ENCODE measurements at places on chromosomes 11 and 22.
A peak's percentile ranks its signal among the peaks of the same experiment; 100 is the strongest.

- DNase-seq = no peak
Observed at GRCh38 chr11:78834886-78835285, 260.2 kb upstream of the NARS2 start.

DNA sequence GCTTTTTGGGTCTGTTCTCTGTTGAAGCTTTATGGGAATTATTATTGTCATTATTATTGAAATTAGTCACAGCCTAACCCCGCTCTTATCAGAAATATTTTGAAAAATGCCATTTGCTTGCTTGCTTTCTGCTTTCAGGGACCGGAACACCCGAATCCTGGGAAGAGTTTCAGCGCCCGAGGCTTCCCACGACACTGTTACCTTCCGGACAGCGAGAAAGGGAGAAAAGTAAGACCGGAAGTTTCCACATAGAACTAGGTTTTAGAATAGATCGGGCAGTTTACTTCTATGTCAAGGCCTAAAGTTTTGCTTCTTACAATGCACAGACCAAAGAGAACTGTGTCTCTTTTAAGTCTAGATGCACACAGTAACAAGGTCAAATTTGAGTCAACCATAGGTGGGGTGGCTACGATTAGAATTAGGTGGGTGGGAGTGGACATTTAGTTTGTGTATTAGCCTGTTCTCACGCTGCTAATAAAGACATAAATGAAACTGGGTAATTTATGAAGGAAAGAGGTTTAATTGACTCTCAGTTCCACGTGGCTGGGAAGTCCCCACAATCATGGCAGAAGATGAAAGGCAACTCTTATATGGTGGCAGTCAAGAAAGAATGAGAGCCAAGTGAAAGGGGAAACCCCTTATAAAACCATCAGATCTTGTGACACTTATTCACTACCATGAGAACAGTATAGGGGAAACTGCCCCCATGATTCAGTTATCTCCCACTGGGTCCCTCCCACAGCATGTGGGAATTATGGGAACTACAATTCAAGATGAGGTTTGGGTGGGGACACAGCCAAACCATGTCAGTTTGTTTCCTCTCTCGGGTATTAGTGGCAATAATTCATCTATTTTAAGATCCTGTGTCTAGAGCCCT is 12.9 kb downstream of the MPEG1 start:
- peak; percentile 12 for DNase-seq

DNA sequence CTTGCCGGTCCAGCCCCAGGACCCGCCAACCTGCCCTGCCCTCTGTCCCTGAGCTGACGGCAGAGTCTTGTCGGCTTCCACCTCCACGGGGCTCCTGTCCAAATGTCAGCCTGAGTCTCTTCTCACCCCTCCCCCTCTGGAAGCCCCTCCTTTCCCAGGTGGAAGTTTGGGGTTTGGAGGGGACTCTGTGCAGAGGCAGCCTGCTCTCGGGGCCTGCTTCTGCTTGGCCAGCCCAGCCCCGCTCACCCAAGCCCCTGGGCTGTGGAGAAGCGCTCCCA is 31.0 kb downstream of the CTTN start:
- DNase-seq = no peak

DNA sequence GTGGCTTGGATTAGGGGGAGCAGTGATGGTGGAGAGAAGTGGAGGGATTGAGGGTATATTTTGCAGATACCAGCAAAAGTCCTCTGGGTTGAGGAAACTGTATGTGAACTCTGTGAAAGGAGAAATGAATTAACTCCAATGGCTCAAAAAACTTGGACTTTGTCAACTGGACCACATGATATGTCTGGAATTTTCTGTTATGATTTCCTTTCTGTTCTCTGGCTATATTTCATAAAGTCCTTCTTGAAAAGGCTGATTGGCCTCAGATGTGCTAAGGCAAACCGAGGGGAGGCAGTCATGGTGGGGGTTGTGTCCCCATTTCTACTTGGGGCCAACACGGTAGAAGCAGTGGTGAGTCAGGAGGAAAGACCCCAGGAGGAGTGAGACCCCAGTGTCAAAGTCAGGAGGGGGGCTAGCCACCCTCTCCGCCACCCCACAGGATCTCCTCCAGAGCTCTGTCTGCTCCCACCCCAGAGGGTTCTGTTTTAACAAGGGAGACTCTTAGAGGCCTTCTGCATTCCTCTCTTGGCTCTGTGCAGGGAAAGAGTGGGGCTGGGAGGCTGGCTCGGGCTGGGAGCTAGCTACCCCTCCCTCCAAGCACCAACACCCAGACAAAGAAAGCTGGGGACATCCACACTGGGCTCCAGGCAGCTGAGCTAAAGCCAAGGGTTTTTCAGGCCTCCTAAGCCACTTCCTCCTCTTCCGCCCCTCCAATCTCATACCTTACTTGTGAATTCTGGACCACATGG is 13.8 kb downstream of the CHRDL2 start:
- DNase-seq = no peak

DNA sequence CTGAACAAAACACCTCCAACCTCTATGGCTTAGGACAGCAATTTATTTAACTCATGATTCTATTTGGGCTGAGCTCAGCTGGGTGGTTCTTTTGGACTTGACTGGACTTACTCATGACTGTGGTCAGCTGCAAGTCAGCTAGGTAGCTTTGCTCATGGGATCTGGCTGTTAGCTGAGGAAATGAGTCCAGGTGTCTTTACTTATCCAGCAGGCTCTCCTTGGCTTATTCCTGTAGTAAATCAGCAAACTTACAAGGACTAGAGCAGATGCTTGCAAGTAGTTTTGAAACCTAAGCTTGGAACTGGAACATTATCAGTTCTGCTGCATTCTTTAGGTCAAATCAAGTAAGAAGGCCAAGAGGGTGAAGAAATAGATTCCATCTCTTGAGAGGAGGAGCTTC is 8.0 kb upstream of the HIKESHI start:
- DNase-seq = no peak

DNA sequence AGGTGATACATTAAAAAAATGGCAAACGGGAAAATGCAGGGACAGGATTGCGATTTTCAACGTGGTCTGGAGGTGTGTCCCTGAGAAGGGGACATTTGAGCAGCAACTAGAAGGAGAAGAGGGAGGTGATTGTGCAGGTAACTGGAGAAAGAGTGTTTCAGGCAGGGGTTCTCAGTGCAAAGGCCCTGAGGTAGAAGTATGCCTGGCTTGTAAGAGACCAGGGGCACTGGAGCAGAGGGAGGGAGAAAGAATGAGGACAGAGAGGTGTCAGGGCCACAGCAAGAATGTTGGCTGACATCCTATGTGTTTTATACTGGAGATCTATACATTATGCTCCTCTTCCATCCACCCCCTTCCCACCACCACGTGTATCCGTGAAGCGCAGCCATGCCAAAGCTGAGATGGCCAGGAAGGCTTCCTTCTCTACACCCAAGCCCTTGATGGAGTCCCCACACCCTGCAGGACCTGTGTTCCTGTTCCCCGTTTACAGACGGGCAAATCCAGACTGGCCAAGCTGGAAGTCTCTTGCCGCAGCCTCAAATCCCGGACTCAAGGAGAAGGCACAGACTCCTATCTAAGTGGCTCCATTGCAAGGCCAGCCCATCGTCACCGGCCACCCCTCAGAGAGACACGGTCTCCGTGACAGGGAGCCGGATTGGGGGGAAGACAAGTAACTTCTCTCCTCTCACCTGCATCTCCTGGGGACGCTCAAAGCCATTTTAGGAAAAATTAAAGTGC is 416.1 kb downstream of the MN1 start:
- DNase-seq = no peak

DNA sequence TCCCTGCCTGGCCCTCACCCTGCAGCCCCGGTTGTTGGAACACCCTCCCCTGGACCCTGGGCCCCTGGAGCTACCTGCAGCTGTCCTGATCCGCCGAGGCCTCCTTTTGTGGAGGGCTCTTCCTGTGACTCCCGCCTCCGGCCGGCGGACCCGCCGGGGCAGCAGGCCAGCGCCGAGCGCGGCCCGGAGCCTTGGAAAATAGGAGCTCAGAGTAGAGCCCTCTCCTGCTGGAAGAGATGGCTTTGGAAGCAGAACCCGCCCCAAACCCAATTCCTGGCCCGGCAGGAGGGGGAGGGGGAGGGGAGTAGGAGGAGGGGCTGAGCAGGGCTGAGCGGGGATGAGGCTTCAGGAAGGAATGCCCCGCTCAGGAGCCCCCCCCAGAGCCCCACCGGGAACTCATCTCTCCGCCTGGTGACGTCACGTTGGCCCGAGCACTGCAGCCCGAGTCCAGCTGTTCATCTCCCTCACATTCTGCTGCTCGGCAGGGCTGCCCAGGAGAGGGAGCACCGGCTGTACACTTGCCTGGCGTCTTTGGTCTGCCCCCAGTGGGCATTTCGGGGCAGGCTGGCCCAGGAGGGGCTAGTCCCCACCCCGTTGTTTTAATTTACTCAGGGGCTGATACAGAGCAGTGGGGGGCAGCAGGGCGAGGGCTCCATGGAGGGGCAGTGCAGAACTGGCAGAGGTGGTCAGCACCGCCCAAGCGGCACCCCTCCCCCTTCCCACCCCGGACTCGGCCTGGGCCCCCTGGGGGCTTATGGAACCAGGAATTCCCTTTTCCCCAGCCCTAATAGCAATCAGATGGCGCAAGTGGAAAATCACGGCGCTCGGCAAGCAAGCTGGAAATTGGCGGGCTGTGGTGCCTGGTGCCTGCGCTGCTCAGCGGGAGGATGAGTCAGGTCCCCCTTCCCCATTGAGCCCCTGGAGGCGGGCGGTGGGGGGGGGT is at the start of gene MRGPRF:
TSS of gene MRGPRF (minus strand) at position 238 of the 943 bp plus-strand sequence. CDS start 3,345 bp downstream, outside the sequence.
- DNase-seq = no peak

DNA sequence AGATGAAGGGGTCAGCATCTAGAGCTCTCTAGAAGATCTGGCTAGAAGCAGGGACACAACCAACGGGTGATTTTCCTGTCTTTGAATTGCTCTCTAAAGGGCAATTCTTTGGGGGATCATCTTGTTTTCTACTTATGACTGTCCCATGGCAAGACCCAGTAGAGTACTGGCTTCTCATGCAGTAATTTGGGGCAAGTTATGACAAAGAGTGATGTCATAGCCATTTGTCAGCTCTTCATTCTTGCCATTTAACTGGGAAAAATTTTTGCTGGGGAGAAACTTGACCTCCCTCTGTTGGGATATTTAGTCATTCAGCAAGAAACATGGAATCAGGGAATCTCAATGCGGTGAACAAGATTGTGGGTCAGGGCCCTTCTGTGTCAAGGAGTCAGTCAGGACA is 80.4 kb downstream of the SLC1A2 start:
- no peak for DNase-seq

GRCh38 chr22:24810043-24810749 is 4.2 kb downstream of the SGSM1 start:
- DNase-seq = no peak

GRCh38 chr11:76554767-76555166 is 109.9 kb downstream of the EMSY start:
- DNase-seq = no peak

DNA sequence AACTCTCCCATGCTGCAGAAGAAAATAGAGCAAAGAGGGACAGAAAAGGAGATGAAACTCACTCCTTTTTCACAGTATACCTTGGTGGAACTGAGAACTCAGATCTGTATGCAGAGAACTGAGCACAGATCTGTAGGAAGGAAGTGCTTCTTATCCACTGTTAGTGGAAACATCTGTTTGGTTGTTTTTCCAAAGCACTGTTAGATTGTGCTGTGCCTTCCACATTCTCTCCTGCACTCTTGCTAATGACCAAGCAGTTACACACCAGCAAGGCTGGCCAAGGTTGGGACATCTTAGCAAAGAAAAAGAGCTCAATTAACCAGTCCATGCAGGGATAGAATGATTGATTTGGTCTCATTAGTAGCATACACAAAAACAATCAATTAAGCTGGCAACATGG is 20.1 kb upstream of the SIK2 start:
- no peak for DNase-seq

GRCh38 chr11:131770801-131771200 is 400.4 kb downstream of the NTM start:
- no peak for DNase-seq

DNA sequence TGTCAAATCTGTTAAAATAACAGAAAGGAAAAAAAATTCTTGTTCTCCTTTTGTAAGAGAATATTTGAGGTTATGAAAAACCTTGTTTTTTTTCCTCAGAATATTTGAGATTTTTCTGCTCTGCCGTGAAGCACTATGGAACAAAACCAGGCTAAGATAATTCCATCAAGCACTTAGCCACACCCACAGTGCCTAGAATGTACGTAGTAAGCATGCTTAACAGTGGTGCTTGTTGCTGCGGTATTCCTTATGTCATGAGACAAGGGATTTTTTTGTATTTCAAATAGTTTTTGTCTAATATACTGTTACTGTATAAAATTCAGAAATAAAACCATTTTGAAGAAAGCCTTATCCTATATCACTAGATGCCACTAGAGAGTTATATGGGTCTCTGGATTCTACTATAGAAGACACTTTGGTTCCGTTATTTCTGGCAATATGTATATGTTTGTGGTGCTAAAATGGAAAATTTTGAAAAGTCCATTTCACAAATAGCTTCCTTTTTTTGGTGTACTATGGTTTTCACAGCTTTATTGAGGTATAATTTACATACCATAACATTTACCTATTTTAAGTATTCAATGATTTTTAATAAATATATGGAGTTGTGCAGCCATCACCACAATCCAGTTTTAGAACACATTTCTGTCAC is 23.7 kb downstream of the PDHX start:
- DNase-seq = no peak

GRCh38 chr11:57974848-57975601 is 48.7 kb upstream of the OR9Q1 start:
- no peak for DNase-seq

- DNase-seq = no peak
Observed at GRCh38 chr11:43952401-43953342, 10.2 kb downstream of the C11orf96 start.

DNA sequence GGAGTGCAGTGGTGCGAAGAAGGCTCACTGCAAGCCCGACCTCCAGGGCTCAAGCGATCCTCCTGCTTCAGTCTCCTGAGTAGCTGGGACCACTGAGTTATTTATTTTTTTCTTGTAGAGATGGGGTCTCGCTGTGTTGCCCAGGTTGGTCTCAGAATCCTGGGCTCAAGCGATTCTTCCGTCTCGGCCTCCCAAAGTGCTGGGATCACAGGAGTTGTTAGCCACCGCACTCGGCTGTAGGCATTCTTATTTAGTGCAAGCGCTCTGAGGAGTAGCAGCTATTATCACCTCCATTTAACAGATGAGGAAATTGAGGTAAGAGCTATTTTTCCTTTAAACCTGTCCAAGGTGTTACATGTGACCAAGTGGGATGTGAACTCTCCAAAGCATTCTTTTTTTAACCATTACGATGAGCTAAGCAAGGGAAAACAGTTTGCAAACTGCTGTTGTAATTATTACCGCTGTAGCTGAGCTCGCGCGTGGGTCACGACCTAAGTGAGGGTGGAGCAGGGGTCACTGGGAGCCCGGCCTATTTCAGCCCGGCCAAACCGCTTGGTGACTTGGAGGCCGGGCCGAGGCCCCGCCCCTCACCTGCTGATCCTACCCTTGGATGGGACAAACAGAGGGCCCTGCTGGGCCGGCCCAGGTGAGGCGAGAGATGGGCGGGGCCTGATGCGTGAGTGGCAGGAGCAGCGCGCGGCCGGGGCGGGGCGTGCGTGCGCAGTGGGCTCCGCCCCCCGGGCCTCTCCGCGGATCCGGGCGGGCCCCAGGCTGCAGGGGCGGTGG is 449 bp upstream of the KREMEN1 start:
- peak; percentile 89 for DNase-seq

- DNase-seq = no peak
Observed at GRCh38 chr22:30290342-30291057, 1.2 kb upstream of the CASTOR1 start.

- no peak for DNase-seq
Observed at GRCh38 chr11:15854245-15854644, 502.1 kb downstream of the SOX6 start.
